ENCODE measurements at places on chromosomes 3 and 15. TPM values are rescaled to one million over a fixed set of nuclear protein-coding genes. Genes with fewer than 3 reads are reported as not detected.

The GOLGA8Q gene
- 0.88 TPM for total RNA-seq

DNA sequence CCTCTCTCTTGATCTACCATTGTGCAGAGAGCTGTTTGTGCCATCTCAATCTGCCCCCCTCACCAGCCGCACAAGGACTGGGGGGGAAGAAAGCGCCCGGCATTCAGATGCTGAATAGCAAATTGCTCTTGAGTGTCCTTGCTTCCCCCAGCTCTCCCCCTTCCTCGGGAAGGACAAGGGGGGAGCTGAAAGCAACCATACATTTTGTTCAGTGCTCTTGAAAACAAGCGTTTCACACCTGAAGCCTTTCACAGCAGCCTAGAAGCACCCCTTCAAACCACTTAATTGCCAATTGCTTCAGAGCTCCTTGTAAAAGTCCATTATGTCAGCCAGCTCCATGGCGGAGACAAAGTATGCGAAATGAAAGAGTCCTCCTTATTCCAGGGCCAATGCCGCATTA lies 540.1 kb downstream of the NR2F2 start:
- DNase-seq, result no peak

- no peak for DNase-seq
These were observed 97.7 kb downstream of the PLCH1 start for GRCh38 chr3:155647206-155647605.

The ABHD6 gene
- 7.7 TPM for total RNA-seq

DNA sequence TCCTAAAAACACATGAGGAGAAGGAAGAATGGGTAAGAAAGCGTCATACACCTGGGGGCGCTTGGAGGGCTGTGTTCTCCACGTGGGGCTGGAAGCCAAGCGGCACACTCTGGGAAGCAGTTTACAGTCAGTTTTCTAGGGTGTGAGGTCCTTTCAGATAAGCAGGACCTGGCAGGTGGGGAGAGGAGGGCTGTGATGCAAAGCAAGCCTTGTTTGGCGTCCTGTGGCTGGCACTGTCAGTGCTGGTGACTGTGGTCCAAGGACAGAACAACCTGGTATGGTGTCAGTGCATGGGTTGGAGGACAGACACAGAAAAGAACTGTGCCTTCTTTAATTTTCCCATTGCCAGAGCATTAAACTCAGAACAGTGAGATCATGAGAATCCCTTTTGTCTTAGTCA lies 260.7 kb upstream of the NR2E3 start:
- DNase-seq, result no peak

The BNC1 gene
- total RNA-seq, result 25.4 TPM

The PLCD1 gene
- total RNA-seq, result 21.8 TPM

- DNase-seq, result no peak
These were observed 1.9 kb downstream of the UBP1 start for GRCh38 chr3:33438284-33438668.

The TRIM42 gene
- not detected for total RNA-seq

- DNase-seq, result no peak
These were observed 24.5 kb downstream of the ABHD6 start for GRCh38 chr3:58261954-58262666.

The MUC4 gene
- 6.9 TPM for total RNA-seq

DNA sequence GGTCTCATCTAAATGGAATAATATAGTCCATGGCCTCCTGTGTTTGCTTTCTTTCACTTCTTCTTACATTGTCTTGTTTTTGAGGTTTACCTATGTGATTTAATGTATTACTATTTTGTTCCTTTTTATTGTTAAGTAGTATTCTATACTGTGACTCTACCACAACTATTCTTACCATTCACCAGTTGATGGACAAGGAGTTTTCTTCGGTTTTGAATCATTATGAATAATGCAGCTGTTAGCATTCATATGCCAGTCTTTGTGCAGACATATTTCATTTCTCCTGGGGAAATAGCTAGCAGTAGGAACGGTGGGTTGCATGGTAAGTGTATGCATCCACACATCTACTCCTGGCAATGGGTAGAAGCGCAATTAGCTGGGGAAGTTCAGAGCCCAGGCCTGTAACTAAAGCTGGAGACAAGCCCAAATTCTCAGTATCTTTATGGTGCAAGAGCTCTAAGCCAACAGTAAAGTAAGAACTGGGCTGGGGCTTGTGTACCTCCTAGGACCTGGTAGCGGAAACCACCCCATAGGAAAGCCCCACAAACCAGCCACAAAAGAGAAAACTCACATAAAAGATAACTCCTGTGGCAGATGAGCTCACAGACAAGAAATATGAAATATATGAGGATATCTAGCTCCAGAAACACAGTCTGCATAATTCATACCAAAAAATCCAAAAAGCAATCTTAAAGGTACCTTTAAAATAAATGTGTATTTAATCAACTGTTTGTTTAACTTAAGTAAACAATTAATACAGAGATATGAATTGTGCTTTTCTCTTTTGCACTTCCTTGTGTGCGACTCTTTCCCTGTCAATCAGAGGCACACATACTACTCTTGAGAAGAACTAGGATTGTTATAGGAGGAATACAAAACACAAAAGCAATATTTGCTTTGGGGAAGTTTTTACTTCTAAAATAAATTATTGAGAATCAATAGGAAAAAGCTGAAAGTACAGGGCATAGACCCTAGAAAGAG lies 2.7 kb upstream of the CSTA start:
- no peak for DNase-seq

- DNase-seq, result no peak
These were observed 6.2 kb downstream of the DLG1 start for GRCh38 chr3:197292083-197292646.

Data from kidney epithelial cell (primary cell).